Activated T-cell treated with anti-CD3 and anti-CD28 coated beads for 48 hours (primary cell): ENCODE measurements at places on chromosomes 1 and 21.

DNA sequence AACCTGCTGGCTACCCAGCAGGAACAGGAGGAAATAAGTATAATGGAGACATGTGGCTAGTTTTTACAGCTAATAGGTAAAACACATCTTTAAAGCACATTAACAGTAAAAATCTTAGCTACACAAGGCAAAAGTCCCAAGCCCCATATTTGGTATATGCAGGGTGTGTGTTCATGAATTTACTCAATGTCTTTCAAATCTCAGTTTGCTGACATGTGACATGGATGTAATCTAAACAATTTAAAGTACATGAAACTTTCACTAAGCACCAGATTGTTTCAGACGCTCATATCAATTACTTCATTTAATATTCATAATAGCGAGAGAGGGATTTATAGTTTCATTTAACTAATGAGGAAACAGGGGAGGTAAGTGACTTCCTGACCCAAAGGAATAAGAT lies 3.9 kb downstream of the TACSTD2 start:
- DNase-seq: no peak

- no peak for DNase-seq
These were observed 23.3 kb upstream of the ST6GALNAC5 start for GRCh38 chr1:76843821-76844464.

- no peak for DNase-seq
These were observed 2.1 kb downstream of the CLCC1 start for GRCh38 chr1:108961198-108961597.

GRCh38 chr21:36641886-36642285 lies 57.0 kb upstream of the SIM2 start:
- DNase-seq: no peak

DNA sequence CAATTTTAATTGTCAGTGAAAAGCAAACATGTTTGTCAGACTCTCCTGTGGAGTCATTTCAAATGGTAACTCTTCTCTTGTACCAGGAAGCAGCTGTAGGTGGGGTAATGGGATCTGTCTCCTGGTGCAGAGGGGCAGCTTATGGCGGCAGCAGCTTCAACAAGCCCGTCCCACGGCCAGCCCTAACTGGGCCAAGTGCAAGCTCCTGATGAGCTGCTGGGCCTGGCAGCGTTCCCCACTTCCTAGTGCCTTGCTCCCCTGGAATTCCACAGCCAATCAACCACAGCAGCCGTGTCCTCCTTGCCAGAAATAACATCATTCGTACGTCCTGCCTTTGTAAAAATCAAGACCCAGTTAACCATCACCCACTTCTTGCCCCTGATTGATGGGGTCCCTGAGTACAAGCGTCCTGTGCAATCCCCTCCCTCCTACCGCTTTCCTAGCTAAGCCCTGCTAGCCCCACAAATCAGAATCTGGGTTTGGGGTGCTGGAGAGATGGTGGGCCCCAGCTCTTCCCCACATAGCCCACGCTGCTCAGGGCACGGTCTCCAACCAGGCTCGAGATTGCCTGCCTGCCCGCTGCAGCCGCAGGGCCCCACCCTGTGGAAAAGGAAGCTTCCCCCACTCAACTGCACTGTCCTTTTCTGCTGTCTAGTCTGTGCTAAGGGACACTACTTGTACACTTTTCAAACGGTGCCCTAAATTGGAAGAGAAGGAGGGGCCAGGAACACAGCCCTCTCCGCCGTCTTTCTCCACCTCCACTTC lies 61.2 kb downstream of the TOR1AIP2 start:
- DNase-seq: no peak

DNA sequence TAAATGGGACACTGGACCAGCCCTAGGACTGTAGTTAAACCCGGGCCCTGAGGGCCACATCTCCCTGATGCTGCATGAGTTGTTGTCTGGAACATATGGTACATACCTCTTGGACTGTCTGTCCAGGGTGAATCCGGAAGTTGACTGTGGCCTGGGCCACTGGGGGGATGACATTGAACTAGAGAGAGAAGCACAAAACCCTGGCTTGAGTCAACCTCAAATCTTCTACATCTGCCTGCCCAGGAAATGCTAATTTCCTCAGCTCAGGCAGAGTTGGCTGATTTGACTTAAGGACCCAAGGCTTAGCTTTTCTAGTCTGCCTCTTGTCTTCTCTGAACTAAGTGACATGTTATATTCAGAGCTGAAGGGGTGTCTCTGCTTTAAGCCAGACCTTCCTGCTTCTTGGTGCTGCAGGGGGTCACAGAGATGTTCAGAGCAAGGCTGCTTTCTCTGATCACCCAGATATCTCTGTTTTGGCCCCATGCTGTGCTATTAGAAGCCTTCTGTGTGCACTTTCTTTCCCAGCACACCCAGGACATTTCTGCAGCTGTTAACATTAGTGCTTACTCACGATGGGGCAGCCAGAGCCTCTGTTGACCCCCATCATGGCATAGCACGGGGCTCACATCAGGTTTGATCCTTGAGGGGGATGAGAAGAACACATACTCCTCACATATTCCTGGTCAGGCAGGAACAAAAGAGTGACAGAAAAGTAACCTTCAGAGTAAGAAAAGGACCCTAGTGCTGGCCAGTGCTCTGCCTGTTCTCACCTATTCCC lies 9.6 kb downstream of the PM20D1 start:
- no peak for DNase-seq

DNA sequence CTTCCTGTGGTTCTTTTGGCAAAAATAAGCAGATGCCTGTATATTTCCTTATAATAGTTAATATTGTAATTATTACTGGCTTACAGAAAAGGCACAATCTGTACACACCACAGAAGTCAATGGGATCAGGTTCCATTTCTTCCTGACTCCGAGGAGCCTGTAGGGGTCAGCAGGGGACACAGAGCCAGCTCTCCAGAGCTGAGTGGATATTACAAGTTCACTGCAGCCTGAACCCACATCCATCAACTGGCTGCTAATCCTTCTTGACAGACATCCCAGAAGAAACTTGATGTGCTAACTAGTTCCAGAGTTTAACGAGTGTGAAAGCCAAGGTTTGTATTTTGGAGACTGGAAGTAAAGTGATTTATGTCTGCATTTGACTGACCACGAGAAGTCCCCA lies 203.8 kb downstream of the LMX1A start:
- no peak for DNase-seq

DNA sequence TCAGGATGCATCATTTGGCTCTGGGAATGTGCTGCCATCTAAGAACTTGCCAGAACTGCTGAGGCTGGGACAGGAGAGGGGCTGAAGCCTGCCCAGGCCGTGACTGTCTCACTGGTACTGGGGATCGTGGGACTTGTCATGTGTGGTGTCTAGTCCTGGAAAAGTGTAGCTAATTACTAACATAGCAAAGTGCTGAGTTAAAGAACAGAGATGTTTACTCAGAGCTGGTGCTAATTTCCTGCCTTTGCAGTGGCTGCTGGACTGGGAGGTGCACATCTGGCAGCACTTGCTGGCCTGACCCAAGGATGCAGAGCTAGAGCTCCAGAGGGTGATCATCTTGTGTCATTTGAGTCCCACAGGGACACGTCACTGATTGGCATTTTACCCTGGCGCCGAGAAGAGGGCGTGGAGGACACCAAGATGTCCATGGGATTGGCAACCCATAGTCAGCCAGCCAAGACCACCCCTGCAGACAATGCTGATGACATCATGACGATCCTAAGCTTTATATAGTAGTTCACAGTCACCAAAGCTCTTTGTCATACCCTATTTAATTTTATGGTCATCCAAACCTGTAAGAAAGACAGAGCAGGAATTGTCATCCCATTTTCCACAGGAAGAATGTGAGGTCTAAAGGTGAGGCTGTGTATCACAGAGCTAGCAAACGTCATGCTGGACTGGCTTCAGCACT lies 110.1 kb upstream of the SLC44A3 start:
- no peak for DNase-seq

DNA sequence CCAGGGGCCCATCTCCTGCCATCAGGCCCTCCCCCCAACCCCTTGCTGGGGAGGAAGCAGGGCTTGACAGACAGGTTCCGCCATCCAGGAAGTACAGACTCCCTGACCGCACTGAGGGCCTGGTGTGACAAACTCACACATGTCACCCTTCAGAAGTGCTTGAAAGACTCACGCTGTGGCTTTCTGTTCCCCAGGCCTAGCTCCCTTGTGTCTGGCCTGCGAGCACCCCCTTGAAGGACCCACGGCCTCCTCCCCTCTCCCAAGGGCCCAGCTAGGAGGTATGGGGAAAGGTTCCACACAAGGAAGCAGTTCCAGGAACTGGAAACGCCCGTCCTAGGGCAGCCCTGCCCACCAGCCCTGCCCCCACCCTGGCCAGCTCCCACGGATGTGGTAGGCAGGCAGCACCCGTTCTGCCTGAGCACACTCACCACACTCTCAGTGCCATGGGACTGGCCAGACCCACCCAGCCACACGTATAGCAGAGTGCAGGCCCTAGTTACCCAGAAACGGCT lies 26.7 kb downstream of the SLC2A1 start:
- peak; percentile 64 for DNase-seq

DNA sequence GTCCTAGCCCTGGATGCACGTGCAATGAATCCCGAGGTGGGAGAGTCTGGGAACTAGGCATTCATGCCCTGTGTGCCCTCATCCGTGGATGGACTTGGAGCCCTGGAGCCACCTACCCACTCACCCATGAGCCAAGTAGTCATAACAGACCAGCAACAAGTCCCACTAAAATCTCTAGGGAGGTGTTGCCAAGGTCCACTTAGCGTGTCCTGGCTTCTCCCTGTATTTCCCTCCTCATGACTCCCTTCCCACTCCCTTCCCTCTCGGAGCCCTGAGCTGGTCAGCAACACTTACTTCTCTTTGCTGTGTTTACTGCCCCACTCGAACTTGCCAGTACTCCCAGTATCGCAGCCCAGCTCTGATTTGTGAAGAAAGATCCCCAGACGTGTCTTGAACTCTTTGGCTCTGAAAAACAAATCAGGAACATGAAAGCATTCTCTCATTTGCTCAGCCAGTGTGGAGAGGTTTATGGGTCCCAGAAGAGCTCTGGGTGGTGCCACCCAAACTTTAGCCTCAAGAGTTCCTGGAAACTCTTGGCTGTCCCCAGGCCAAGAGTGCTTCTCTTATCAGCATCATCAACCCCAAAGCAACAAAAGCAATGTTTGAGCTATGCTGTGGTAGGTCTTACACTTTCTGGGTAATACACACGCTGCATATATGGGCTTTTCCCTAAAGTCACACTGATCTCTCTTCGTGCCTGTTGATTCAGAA lies 1.1 kb downstream of the RGS16 start:
- DNase-seq: no peak

- no peak for DNase-seq
These were observed 25.4 kb upstream of the WDR26 start for GRCh38 chr1:224459966-224460365.

DNA sequence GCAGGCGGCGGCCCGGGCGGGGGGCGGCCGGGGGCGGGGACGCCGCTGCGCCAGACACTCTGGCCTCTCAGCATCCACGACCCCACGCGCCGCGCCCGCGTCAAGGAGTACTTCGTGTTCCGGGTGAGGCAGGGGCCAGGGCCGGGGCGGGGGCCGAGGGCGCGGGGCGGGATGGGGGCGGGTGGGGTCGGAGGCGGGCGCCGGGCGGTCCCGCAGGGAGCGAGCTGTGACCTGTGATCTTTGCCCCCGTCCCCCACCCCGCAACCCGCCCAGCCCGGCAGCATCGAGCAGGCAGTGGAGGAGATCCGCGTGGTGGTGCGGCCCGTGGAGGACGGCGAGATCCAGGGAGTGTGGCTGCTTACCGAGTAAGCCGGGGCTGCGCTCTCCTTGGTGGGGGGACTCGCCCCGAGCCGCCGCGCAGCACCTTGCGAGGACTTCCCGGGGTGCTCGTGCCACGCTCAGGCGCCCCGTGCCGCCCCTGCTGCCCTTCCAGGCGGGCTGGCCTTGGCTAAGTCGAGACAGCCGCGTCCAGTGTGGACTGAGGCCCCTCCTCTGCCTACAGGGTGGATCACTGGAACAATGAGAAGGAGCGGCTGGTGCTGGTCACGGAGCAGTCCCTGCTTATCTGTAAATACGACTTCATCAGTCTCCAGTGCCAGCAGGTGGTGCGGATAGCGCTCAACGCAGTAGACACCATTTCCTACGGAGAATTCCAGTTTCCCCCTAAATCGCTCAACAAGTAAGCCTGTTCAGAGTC lies 514 bp downstream of the TPRG1L start:
- peak; percentile 15 for DNase-seq
